NCI-H1694 (cell line): ENCODE measurements at places on chromosomes 11 and 22.
A peak's percentile ranks its signal among the peaks of the same experiment; 100 is the strongest.

- DNase-seq: no peak
Observed at GRCh38 chr11:97996762-97997161, 1024.0 kb upstream of the CNTN5 start.

DNA sequence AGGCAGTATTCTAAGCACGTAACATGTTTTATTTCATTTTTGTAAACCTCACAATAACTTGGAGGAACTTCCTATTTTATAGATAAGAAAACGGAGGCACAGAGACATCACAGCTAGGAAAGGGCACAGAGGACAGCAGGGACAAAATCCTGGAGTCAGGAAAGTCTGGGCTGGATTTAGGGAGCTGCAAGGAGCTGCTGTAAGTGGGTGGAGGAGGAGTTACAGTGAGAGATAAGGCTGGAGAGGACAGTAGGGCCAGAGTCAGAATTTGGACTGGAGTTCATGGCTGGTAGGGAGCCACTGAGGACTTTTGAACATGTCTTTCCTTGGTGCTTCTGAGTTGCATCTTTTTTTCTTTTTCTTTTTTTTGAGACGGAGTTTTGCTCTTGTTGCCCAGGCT is 32.2 kb upstream of the PTPRJ start:
- no peak for DNase-seq

DNA sequence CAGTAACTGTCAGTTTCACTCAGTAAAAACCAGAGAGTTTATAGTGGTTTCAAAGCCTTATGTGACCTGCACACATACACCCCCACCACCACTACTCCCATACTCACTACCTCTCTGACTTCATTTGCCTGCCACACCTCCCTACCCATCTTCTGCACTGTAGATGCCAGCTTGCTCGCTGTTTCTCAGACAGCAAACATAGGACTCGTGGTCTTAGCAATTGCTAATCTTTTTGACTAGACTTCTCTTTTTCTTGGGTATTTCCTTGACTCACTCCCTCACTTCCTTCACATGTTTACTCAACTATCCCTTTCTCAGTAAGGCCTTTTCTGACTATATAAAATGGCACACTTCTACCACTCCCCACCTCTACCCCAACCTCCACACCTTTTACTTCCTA is 27.8 kb downstream of the CEP295 start:
- DNase-seq: no peak

GRCh38 chr11:37612146-37612545 is 1014.1 kb upstream of the RAG2 start:
- no peak for DNase-seq

DNA sequence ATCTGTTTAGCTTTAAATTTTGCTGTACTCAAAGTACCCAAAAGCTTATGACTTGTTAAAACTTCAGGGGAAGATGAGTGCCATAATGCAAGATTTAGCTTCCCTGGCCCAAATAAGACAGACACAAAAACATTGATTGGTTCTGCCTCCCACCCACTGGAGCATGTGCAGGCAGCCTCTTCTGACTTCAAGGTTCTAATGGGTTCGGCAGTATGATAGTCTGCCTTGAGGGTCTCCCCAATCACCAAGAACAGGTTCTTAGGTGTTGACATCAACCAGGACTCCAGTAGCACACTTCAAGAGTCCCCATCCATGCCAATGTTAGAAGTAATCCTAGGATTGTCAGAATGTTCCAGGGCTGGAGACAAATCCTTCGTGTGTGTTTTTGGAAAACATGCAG is 12.5 kb downstream of the EIF4G2 start:
- no peak for DNase-seq

DNA sequence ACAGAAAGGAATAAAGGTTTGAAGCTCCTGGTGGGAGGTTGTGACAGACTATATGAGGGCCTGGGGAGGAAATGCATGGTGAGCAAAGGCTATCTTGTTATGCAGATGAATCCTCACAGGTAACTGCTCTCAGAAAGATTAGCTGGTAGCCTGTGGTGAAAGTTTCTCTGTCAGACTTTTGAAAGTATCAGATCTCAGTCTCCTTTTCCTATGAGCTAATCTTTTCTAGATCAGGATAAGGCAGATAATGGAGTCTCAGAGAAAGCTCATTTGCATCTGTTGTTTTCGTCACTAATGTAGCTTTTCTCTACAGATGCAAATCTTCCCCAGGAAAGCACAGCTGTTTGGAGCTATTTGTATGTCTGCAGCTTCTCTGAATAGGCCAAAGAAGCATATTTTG is 21.0 kb upstream of the OR6X1 start:
- DNase-seq: no peak

DNA sequence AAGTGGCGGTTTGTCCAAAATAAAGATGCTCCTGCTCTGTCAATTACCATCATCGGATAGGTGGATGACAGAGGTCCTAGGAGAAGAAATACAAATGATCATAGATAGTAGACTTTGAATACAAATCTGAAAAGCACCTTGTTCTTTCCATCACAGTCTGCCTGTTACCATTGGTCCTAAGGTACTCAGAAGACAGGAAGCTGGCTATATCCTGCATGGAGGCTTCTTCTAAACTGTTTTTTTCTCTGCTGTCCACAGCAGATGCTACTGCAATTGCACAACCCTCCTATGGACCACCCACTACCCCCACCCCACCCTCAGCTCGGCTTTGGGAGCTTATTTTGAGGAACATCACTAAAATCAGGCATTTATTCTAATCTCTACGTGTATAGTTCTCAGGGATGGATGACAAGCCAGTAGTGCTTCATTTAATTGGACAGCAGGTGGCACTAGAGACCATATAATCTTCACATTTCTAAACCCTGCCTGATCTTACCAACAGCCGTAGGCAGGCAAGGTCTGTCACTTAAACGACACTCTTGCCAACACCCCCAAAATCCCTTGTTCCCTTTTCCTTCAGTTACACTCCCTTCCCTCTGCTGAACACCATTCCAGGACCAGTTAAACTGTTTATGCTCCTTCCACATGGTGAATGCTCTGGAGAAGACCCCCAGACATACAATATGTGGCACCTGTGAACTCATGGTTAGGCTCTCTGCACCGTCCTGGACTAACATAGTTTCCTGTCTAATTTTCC is 6.6 kb upstream of the PTS start:
- peak; percentile 11 for DNase-seq

DNA sequence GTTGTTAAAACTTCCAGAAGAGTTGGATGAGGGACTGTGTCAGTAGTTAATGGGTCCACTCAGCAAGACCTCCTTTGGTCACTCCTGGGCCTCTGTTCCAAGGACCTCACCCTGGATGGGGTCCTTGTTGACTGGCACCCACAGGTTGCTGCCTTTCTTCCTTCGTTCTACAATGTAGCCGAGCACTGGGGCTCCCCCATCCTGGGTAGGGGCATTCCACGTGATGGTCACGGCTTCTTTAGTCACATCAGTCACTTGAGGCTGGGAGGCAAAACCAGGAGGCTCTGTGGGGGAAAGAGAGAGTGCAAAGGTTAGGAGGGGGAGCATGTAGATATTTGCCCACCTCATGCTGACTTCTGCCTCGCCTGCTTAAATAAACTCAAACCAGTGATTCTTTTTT is 12.0 kb downstream of the TMEM86A start:
- DNase-seq: no peak
